ENCODE measurements at places on chromosomes 16 and 17.

DNA sequence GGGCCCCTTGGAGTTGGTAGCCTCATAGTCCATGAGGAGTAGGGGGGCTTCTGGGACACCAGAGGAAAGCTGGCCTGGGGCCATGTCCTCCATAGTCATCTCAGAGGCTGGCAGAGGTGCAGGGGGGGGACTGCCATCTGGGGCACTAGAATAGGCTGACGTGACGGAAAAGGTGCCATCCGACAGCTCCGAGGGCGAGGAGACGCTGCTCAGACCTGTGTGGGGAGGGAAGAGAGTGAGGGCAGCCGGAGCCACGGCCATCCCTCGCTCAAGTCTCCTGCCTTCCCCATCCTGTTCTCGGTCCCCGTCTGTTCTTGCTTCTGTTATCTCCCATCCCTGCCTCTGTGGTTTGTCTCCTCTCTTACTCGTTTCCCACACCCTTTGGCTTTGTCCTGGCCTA is 4.7 kb upstream of the SPAG7 start:
- DNase-seq = no peak

GRCh38 chr16:88844419-88845036 is 12.2 kb downstream of the GALNS start:
- DNase-seq = no peak

DNA sequence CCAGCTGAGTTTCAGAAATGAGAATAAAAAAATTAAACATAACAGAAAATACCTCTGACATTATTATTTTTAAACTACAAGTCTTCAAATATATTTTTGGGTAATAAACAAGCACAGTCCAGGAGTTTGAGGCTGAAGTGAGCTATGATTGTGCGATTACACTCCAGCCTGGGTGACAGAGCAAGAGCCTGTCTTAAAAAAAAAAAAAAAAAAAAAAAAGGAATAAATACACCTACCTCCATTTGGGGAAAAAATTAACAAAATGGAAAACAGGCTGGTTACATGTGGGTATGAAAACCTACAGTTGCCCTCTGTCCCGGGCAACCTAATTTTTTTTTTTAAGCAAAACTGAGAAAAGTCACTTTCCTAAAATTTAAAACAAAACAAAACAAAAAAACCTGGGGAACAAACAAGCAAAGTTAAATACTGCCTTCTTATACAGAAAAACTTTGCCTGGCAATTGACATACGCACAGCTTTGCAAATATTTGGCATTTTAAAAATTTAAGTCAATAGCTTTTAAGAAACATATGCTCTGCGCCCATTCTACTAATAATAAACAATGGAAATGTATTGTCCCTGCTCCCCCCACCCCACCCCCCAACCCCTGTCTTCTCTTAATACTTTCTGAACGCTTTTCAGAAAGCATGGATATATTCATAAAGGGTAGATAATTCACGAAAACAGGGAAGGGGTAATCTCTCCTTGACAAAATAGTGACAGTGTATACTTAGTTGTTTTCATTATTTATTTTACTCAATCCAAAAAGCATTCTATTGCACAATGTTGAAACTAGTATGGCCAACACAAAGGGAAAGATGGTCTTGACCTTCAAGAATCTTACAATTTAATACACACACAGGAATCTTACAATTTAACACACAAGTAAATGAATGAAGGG is 81.3 kb downstream of the STH start:
- DNase-seq = no peak

GRCh38 chr16:53523971-53524548 is 21.1 kb upstream of the AKTIP start:
- DNase-seq = no peak

DNA sequence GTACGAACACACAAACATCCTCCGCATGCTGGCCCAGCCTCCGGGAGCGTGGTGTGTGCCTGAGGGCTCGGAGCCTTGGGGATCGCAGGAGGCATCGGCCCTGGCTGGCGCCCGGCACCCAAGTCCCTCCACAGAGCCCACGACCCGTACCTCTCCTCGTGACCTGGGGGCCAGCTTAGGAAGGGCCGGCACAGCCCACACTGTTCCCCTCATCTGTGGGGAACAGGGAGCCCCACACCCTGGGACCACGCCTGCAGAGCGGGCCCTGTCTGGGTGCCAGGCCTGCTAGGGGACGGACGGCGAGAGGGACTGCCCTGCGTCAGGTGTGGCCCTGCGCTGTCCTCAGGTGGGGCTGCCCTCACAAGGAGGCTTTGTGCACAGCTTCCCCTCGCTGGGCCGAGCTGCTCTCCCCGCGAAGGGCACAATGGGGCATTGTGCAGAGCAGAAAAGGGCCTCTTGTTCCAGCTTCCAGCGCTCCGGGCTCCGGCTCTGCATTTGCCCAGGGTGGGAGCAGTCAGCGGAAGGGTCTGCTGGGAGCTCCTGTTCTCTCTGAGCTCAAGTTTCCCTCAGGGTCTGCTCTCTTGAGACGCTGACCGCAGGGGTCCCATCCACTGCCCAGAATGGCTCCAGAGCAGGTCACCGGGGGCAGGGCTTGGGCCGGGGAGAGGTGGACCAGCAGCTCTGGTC is 1.7 kb upstream of the LMF1 start:
- DNase-seq = no peak

DNA sequence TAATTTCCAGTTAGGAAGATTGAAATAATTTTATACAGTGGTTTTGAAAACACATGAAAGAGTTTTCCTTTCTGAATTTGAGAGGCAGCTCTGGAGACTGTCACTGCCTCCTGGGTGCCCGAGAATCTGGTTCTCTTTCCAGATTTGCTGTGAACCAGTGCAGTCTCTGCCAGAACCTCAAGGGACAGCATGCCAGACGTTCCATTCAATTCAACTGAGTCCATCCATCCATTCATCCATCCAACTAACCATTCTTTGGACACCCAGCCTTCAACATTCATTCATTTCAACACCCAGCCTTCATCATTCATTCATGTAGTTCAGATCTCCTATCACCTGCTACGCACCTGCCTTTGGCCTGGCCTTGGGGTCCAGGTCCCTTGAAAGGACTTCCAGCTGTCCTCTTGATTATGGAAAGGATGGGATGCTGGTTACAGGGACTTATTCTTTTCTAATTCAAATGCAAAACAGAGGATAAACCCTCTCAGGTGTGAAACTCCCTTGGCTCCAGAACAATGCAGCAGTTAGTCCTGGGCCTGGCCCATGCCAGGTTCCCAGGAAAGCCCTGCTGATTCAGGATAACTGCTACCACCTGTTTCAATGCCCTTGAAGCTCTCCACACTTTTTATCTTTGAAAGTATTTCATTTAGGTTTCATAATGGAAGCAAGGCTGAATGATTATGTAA is 68.7 kb downstream of the WSCD1 start:
- no peak for DNase-seq

- no peak for DNase-seq
These were observed 30.7 kb upstream of the SOX9 start for GRCh38 chr17:72090108-72090507.

DNA sequence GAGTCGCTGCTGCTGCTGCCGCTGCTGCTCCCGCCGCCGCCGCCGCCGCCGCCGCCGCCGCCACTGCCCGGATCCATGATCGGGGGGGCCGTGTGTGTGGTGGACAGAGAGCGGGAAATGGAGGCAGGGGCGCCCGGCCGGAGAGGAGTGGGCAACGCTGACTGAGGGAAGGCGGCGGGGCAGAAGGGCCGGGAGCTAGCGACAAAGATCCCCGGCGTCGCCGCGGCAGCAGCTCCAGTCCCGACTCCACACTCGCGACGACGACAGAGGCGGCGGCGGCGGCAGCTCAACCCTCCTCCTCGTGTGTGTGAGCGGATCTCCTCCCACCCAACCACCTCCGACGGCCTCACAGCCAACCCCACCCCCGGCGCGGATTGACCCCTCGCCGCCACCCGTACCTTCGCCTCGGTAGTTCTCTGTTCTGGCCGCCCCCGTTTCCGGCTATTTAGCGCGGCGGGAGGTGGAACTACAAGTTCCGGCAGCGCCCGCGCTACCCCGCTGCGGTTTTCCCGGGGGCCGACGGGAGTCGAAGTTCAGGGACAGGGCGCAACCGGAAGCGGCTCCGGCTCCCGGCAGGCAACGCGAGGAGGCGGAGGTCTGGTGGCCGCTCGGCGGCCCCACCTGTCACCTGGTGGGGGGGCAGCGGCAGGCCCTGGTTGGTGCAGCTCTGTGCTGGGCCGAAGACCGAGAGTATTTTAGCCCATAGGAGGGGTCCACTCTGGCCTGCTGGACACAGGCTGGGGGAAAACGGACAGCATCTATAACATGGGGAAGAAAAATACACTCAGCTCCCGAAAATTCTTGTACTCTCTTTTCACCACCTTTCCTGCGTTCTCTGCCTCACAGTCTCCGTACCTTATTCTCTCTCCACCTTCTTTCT is at the start of gene GSPT1:
Gene GSPT1, minus strand, starts transcription at position 313 of the 880 bp plus-strand sequence. Its CDS starts 236 bp downstream, at position 77.
- DNase-seq = peak; percentile 98

DNA sequence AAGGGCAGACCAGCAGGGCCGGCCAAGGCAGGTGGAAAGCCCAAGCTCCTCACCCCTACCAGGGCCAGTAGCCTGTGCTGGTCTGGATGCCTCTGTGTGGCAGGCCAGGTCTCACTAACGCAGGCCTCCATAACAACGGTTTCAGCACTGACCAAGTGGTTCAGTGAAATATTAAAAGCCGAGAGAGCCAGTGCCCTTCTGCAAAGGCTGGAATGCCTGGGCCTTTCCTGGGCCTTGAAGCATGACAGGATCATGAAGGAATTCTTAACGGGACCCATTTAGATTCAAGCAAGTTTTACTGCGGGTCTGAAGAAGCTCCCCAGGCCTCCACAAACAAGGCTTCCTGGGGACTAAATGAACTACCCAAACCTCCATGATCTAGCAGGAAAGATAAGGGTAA is 16.3 kb downstream of the ADAD2 start:
- no peak for DNase-seq

DNA sequence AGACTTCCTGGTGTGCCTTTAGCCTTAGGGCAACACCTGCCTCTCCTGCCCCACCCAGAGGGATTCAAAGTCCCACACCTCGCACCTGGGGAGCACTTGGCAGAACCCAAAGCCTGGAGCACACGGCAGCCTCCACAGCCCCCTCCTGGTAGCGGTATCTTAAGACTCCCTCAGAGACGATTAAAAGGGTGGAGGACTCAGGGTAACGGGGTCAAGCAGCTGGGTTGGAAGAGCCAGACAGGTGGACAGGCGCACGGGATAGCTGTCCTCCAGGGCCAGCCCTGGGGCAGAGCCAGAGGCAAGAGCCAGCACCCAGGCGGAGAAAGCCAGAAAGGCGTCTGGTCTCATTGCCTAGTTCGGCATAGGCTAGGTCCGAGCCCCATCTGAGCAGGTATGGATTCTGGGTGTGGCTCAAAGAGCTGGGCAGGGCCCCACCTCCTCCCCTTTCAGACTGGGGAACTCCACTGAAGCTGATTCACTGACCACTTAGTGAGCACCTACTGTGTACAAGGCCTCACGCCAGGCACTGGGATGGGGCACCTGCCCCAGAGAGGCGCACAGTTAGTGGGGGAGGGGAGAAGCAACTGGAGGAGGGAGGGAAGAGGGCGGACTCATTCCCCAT is 55.0 kb upstream of the MEAK7 start:
- DNase-seq = no peak

- DNase-seq = no peak
These were observed 20.8 kb downstream of the ABCC1 start for GRCh38 chr16:15970202-15970601.

GRCh38 chr17:550463-551180 is 164.0 kb downstream of the VPS53 start:
- no peak for DNase-seq

- no peak for DNase-seq
These were observed 64.4 kb downstream of the MAP2K6 start for GRCh38 chr17:69478916-69479315.

GRCh38 chr16:9099131-9099625 is 7.7 kb downstream of the HAPSTR1 start:
- no peak for DNase-seq

GRCh38 chr17:10217916-10218315 is 19.5 kb upstream of the GAS7 start:
- no peak for DNase-seq

DNA sequence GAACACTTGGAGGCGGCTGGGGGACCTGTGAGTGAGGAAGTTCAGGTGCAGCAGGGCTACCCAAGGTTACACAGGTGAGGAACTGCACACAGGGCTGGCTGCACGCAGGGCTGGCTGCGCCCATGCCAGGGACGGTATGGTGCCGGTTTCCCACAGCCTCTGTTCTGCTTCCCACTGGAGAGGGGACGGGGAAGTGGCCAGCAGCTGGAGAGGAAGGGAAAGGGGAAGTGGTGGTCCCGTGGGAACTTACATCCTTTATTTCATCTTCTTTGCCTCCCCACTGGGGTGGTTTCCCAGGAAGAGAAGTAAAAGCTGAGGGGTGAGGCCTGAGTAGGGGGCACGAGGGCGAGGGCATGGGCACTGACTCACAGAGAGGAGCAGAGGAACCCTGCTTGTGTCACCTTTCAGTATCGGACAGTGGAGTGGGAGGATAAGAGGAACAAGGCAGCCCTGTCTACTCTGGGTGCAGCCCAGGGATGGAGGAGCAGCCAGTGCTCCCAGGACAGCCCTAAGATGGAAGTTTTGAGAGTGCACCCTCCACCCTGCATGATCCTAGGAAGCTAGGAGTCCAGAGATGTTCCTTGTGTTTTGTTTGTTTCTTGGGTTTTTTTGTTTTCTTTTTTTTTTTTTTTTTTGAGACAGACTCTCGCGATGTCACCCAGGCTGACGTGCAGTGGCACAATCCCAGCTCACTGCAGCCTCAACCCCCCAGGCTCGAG is 25.5 kb upstream of the CDH1 start:
- DNase-seq = no peak

DNA sequence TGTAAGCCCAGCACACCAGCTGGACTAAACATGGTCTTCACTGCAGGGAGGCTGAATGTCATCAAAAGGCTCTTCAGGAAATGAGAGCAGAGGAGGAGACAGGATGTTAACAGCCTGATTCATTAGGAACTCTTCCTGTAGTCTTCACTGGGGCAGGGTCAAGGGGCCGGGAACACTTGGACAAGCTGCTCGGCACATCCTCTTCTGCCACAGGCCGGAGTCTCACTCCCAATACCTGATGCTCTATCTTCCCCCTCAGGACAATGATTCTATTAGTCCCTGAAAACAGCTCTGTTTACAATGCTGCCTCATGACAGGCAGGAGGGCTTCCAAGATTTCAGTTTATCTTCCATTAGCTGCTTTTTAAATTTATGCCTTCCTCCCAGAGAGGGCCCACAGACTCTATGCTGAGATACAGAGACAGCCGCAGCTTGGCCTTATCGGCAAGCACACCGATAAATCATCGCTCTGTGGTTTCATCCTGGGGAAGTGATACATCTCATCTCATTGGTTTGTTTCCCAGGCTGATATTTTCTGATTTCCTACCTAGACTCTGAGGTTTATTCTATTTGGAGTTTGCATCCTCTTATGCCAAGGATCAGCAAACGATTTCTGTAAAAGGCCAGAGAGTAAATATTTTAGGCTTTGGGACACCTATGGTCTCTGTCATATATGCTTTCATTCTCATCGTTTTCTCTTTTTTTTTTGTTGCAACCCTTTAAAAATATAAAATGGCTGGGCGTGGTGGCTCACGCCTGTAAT is 214.0 kb upstream of the ASIC2 start:
- no peak for DNase-seq
